ENCODE measurements at places on chromosomes 7 and 10.

GRCh38 chr10:96272316-96273280 lies 1.2 kb upstream of the BLNK start:
- no peak for DNase-seq

DNA sequence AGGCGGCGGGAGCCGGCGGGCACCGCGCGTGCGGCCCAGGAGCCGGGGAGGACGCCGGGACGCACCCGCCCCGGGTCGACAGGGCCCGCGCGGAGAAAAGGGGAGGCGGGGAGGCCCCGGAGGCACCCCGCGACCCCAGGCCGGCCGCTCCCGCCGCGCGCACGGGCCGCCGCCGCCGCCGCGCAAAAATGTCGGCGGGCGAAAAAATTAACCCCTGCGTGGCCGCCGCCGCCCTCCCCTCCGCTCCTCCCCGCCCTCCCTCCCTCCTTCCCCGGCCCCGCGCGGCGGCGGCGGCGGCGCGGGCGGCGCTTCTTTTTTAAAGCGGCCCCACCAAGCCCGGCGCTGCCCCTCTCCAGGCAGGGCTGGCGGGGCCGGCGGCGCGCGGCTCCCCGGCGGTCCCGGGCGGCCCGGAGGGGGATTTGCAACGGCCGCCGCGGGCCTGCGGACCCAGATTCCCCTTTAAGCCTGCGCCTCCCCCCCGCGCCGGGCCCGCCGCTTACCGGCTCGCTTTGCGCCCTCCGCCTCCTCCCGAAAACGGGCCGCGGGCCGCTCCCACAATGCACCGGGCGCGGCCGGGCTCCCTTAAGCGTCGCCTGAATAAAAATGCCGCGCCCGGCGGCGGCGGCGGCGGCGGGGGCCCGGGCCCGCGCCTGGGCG lies 465 bp downstream of the SEPHS1 start:
- DNase-seq: peak; percentile 81

- no peak for DNase-seq
Observed at GRCh38 chr7:138903186-138903820, 77.9 kb downstream of the KIAA1549 start.

- no peak for DNase-seq
Observed at GRCh38 chr7:57789130-57789529, 339.2 kb downstream of the ZNF716 start.

DNA sequence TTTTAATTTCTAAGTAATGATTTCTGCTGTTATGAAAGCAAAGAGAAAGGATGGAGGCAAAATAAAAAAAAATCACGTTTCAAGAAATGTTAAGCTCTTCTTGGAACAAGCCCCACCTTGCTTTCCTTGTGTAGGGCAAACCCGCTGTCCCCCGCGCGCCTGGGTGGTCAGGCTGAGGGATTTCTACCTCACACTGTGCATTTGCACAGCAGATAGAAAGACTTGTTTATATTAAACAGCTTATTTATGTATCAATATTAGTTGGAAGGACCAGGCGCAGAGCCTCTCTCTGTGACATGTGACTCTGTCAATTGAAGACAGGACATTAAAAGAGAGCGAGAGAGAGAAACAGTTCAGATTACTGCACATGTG lies 2.4 kb downstream of the ADRB1 start:
- no peak for DNase-seq

DNA sequence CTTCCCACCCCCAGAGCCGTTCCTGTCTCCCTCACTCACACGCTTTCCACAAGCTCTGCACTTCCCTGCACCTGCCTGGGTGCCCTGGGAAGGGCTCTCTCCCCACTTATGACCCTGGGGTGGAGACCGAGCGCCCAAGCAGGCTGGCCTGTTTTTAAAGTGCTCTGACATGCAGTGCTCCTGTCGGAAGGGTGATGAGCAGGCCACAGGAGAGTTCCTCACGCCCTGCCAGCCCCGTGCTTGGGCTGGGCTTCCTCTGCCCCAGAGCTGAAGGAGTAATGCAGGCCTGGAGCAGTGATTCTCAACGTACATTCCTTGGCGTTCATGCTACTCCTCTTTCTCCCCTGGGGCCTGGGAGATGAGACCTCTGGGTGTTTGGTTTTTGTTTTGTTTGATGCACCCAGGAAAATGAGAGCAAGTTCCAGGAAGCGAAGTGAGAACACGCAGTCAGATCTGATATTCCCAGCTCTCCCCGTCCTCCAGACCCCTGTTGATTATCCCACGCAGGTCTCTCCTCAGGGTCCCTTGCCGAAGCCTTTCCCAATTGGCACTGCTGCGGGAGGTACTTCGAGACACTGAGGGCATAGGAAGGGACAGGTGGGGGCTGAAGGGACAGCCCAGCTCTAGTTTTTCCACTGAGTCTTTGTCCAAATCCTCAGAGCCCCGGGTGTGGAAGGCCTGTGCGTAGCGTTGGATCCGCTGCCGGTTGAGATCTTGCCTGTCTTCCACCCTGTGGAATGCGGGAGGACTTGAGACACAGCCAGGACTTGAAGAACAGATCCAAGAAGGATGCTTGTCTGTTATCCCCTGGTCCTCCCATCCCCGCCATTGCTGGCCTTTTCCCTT lies 14.1 kb downstream of the TRPV6 start:
- no peak for DNase-seq

DNA sequence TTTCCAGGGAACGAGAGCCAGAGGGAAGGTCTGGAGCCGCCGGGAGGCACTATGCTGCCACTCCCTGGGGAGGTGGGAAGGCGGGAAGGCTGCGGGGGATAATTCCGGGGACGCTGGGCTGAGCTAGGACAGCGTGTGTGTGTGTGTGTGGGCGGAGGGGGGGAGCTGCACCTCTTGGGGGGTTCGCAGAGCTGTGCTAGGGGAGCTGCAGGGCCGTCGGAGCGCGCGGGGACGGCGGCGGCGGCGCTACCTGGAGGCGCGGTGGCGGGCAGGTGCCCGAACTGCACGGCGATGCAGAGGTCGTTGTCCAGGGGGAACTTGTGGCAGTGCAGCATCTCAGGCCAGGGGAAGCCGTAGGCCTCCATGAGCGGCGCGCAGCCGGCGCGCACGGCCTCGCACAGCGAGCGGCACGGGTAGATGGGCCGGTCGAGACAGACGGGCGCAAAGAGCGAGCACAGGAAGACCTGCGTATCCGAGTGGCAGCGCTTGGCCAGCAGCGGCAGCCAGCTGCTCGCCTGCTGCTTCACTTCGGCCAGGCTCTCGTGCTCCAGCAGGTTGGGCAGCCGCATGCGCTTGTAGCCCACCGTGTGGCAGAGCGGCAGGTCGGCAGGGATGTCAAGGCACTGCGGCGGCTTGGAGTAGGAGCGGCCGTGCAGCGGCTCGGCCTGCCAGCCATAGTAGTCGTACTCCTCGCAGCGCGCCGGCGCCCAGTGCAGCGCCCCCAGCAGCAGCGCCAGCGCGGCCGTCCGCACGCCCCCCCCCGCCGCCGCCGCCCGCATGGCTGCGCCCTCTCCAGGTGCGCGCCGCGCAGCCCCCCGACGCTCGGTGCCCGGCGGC lies 526 bp downstream of the SFRP5 start:
- DNase-seq: no peak

DNA sequence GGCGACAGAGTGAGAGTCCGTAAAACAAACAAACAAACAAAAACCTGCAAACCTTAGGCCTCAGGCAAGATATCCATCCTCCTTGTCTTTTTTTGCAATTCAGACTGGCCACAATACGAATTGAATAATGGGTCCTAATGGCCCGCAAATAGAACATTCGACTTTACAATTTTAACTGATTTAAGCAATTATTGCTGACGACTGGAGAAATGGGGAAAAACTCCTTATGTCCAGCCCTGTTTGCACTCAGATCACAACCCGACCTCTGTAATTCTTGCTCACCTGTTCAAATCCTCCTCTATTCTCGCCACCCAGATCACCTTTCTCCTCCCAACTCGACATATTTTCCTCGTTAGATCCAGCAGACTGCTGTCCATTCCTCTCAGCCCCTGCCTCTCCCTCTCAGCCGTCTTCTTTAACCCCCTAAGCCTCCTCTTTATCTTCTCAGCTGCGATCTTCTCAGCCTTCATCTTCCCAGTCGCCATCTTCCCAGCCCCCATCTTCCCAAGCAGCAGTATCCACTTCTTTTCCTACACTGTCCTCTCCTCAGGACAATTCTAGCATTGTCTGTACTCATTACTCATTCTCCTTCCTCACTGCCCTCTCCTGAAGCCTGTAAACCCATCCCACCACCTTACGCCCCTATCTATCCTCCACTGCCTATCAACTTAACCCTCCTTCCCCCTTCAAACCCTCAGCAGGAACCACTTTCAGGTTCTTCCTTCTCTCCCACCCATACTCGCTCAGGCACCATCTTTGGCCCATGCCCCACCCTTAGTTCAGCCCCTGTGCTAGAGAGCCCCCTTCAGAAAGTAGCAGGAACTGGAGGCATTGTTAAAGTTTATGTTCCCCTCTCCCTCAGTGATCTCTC lies 61.8 kb downstream of the LRRC17 start:
- no peak for DNase-seq

- DNase-seq: peak; percentile 68
Observed at GRCh38 chr10:31927884-31928548, 615 bp downstream of the ARHGAP12 start.

GRCh38 chr10:70292004-70292403 lies 8.2 kb upstream of the NPFFR1 start:
- DNase-seq: no peak

GRCh38 chr7:520503-521161 lies 986 bp upstream of the PDGFA start:
- DNase-seq: no peak

DNA sequence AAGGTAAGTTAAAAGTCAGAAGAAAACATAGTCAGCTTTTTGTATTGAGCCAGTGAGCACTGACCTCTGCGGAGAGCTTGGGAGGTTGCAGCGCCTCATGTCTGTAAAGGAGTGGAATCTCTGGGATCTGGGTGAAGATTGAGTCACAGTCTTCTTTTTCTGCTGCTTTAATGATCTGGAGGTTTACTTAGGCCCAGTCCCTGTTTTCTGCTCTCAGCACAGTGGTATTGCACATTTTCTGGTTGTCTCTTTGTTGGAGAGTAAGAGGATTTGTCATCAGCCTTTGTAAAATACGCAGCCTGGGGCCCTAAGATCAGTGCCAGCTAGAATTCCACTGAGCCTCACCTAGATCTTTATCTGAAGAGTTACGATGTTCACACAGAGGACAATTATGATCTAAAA lies 58.3 kb upstream of the GJD4 start:
- no peak for DNase-seq

- DNase-seq: no peak
Observed at GRCh38 chr7:124399941-124400340, 365.7 kb downstream of the GPR37 start.

DNA sequence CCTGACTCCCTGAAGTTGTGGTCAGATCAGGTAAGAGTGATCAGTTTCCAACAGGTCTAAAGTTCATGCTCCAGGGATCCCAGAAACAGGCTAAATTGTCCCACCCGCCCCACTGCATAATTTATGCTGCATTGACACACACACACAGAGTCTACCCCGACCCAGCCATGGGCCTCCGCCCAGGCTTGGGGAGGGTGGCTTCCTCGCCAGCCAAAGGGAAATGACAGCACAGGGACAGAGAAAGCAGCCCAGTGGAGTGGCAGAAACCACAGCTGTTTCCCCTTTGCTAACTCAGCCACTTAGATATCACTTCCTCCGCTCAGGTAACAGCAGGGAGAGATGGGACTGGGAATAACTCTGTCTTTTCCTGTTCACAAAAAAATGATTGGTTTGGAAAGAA lies 9.4 kb downstream of the SH3PXD2A start:
- DNase-seq: no peak

DNA sequence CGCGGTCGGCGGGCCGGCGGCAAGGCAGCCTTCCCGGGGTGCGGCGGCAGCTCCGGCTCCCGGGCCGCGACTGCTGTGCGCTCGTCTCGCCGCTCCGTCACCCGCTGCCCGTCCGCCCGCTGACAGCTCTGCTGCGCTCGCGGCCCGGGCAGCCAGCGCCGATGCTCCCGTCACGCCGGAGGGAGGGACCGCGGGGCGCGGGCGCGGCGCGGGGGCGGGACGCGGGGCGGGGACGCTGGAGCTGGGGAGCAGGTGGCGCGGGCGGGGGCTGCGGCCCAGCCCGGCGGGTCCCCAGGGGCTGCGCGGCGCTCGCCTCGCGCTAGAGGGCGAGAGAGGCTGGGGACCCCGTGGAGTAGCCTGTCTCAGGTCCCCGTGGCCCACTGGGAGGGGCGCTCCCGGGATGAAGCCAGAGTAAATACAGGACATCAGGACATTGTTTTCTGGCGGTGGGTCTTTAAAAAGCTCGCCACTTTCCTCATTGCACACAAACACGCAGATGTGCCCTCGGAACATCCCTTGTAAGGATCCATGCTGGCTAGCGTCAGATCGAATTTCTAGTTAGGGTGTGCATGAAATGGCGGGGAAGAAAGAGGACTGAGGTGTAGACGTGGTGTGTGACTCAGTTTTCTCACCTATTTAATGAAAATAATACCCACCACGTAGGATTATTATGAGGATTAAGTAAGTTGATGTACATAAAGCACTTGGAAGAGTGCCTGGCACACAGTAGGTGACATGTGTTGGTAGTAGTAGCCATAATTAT lies at the start of gene ELAPOR2:
TSS of gene ELAPOR2 (minus strand) at position 130 of the 763 bp plus-strand sequence. CDS start 141 bp downstream, outside the sequence.
- DNase-seq: peak; percentile 75

GRCh38 chr7:23235813-23236221 lies 10.8 kb upstream of the GPNMB start:
- DNase-seq: no peak

GRCh38 chr7:303425-303824 lies 13.5 kb downstream of the FOXL3 start:
- no peak for DNase-seq

DNA sequence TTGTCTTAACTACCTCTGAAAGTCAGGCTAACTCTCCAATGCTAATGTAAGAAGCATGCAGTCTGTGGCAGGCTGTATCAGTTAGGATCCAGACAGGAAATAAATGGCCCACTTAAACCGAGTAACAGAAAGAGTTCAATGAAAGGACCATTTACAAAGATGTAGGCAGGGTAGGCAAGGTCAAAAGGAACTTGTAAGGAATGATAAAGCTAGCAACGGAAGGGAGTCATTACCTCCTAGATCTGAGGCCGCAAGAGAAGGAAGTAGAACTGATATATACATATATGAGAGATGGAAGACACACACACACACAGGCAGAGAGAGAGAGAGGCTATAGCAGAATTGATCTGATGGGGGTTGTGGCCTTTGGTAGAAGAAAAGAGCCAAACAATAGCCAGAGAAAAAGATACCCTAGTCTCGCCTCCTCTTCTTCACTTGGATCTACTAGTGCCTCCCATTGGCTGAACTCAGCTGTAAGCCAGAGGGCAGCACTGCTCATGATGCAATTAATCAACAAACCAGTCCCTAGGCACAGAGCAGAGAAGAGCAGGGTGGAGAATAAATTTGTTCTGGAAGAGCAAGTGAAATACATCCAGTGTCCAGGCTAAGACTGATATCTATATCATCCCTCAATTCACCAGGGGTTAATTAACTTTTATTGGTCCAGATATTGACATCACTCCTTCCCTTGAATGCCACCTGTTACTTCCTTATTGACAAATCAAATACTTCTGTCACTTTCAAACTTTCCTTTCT lies 91.2 kb downstream of the LSMEM1 start:
- no peak for DNase-seq

GRCh38 chr10:107409522-107409921 lies 245.0 kb upstream of the SORCS1 start:
- no peak for DNase-seq

GRCh38 chr10:122062831-122063674 lies 74.1 kb downstream of the TACC2 start:
- no peak for DNase-seq
